Activated CD4-positive, alpha-beta T cell treated with anti-CD3 and anti-CD28 coated beads, Interleukin-2, amount 50 U/mL, for 24 hours (primary cell): ENCODE measurements at places on chromosomes 16 and 17.

- DNase-seq = no peak
These were observed 9.0 kb upstream of the CCDC154 start for GRCh38 chr16:1453316-1453715.

- no peak for DNase-seq
These were observed 184.6 kb upstream of the C17orf78 start for GRCh38 chr17:37191219-37191618.

GRCh38 chr16:68700831-68701230, 36.3 kb upstream of the CDH1 start:
- DNase-seq = no peak

DNA sequence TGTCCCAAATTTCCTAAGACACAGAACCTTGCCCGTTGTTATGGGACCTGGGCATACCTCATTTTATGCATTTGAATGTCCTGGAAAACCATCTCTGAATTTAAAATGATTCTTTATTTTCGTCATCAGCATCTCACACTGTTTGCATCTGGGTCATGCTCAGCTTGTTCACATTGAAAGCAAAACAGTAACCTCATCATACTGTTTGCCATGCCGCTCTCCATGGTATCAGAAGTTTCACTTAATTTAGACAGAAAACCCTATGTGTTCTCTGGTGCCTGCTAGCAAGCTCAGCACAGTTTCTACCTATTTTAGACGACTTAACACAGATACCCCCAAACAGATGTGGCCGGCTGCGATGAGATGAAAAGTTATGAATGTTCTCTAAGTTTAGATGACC, 292.1 kb downstream of the SNX29 start:
- DNase-seq = no peak

- no peak for DNase-seq
These were observed 25.4 kb downstream of the B9D1 start for GRCh38 chr17:19336938-19337711.

GRCh38 chr17:64498308-64499203, 1.7 kb upstream of the POLG2 start:
- DNase-seq = no peak

GRCh38 chr16:63283721-63284120, 1247.5 kb upstream of the CDH8 start:
- no peak for DNase-seq

GRCh38 chr17:38430822-38431221, 2.6 kb downstream of the ARHGAP23 start:
- no peak for DNase-seq
